ENCODE measurements at places on chromosomes 12 and 14. TPM values are rescaled to one million over a fixed set of nuclear protein-coding genes. Genes with fewer than 3 reads are reported as not detected.

CACNA2D4 gene
- total RNA-seq: not detected

ARMH4 gene
- 6.6 TPM for total RNA-seq

DNA sequence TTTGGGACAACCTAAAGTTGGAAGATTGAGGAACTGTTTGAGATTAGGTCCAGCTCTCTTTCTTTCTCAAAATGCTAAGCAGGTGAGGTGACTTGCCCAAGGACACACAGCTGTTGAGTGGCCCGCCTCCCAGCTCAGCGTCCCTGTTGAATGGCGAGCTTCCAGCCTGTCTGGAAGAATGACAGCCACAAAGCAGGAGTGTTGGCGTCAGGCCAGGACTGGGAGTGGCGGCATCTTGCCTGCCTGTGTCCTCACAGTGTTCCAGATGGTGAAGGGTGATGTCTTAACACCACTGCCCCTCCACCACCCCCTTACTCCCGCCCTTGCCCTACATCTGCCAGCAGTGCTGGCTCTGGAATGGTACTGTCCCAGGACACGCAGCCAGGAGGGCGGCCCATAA is 4.4 kb upstream of the CEBPE start:
- DNase-seq: no peak

DNA sequence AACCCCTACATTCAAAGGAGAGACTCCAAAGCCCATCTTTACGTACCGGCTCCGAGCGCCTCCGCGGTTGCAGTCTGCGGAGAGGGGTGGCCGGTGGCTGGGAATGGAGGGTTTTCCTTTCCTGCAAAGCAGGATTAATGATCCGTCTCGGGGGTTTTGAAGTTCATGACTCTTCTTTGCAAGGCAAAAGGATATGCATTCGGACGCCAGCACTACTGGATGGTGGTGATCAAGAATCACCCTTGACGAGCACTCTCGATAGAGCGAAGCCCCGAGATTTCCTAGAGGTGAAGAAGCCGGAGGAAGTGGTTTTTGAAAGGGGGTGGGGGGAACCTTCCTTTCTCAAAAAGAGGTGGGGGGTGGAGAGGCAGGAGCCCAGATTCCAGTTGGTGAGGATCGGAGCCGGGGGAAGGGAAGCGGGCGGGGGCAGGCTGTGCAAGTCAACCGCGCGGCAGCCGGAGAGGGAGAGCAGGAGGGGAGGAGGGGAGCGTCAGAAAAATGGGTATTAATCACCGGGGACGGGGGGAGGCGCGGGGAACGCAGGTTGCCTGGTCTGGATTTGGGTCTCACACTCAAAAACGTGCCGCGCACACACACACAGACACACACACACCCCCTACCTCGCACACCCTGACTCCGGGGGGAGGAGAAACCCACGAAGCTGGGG is at the start of gene GRIN2B:
Gene GRIN2B, minus strand, starts transcription at position 307 of the 667 bp plus-strand sequence. CDS start 115,394 bp downstream, outside the sequence.
- no peak for DNase-seq

- no peak for DNase-seq
Observed at GRCh38 chr12:53128780-53129569, 25.7 kb downstream of the SOAT2 start.
